ENCODE measurements at places on chromosomes 16 and 17.

- DNase-seq = no peak
These were observed 463.5 kb downstream of the HS3ST4 start for GRCh38 chr16:26155221-26155620.

DNA sequence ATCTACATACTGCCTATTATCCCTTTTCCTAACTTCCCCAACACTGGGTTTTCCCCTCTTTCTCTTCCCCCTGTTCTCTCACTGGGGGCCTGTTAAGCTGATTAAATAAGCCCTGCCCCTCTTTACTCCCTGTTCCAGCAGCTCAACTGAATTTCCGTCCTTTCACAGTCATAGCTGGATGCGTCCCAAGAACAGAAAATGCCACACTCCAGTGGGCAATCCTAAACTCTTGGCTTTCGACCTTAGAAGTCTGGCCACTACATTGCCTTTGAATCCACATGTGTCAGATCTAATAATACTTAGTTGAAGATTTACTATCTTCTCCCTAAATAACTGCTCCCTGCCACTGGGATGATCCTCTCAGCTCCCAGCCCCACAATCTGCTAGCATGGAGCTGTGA, 34.5 kb downstream of the KCNJ16 start:
- no peak for DNase-seq

GRCh38 chr17:58493506-58493905, 5.3 kb upstream of the HSF5 start:
- DNase-seq = no peak

- DNase-seq = no peak
These were observed 1.8 kb upstream of the C1QTNF8 start for GRCh38 chr16:1097800-1098199.

GRCh38 chr16:2968368-2968737, 795 bp upstream of the PAQR4 start:
- DNase-seq = no peak

GRCh38 chr17:8283356-8283755, 5.1 kb upstream of the RANGRF start:
- DNase-seq = no peak

- no peak for DNase-seq
These were observed 26.0 kb downstream of the TK2 start for GRCh38 chr16:66523861-66524354.

Measured in vagina (tissue), 2 donors.